ENCODE measurements at places on chromosomes 3 and 15.

DNA sequence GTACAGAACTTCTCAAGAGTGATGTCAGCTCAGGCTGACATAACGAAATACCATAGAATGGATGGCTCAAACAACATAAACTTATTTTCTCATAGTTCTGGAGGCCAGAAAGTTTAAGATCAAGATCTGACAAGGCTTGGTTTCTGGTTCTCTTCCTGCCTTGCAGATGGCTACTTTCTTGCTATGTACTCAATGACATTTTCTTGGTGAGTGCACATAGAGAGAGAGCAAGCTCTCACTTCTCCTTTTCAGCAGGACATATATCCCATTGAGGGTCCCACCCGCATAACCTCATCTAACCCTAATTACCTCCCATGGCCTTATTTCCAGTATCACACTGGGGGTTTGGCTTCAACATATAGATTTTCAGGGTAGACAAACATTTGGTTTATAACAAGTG, 1072.1 kb downstream of the PLOD2 start:
- no peak for DNase-seq

DNA sequence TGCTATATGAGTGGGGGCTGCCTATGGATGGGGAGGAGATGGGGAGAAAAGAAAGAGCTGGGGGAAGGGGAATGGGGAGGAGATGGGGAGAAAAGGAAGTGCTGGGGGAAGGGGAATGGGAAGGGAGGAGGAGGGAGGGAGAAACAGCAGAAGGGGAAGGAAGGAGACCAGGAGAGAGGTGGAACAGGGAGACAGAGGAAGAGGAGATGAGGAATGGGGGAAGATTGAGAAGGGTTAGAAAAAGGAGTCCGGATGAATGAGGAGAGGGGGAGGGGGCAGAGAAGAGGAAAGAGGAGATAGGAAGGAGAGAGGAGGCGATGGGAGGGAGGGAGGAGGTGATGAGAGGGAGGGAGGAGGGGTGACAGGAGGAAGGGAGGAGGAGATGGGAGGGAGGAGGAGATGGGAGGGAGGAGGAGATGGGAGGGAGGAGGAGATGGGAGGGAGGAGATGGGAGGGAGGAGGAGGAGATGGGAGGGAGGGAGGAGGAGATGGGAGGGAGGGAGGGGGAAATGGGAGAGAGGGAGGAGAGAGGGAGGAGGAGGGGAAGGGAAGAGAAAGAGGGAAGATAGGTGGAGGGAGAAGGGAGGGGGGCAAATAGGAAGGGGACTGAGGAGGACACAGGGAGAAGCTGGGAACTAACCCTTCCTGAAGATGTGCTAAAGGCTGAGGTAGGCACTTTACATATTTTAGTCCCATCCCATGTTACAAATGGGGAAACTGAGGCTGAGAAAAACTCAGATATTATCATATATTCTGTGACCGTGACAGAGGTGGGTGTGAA, 6.6 kb upstream of the BCL2L10 start:
- no peak for DNase-seq

- DNase-seq: no peak
Measured at GRCh38 chr3:111068574-111068973, 3.0 kb upstream of the NECTIN3 start.

GRCh38 chr3:99473321-99473751, 165.1 kb upstream of the COL8A1 start:
- no peak for DNase-seq

GRCh38 chr3:195905970-195906864, 2.1 kb downstream of the TNK2 start:
- DNase-seq: no peak

DNA sequence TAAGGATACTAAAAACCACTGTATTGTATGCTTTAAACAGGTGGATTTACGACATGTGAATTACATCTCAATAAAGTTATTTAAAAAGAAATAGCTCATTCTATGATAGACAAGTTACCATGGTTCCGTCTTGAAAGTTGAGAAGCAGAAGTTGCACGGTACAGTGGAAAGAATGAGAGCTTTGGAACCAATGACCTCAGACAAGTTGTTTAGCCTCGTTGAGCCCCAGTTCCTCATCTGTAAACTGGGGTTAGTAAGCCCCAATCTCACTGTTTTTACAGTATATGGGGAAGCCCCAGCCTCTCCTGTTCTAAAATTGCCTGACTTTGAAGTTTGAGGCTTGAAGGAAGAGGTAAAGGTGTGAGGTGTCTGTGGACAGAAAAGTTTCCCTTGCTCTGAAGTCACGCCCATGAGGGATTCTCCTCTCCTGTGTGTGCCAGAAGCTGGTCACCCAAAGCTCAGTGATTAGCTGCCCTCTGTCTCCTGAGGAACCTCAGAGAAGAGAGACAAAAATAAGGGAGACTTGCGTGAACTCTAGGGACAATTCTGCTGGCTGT, 10.0 kb downstream of the CRYGS start:
- DNase-seq: peak; percentile 87

Data from naive B cell (primary cell).